ENCODE measurements at places on chromosomes 6 and 20.

GRCh38 chr20:10061641-10062040 lies 26.9 kb downstream of the ANKEF1 start:
- DNase-seq = no peak

- no peak for DNase-seq
These were observed 7.0 kb downstream of the KAT14 start for GRCh38 chr20:18144541-18145099.

DNA sequence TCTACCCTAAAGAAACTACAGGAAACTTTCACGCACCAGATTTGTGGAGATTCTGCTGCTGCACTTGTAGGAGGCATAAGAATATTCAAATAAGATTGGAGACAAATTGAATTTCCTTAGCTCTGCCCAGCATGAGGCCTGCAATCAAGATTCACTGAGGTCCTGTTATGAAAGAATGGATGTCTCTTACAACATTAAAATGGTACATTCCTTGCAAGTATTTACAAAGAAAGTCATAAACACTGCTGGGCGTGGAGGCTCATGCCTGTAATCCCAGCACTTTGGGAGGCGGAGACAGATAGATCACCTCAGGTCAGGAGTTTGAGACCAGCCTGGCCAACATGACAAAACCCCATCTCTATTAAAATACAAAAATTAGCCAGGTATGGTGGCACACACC lies 74.0 kb upstream of the MAP3K4 start:
- no peak for DNase-seq

GRCh38 chr20:41340327-41341055 lies at the start of gene LPIN3:
LPIN3 (plus strand) TSS chr20:41340821; CDS start chr20:41345804, 4,983 bp downstream.
- DNase-seq = peak; percentile 87

DNA sequence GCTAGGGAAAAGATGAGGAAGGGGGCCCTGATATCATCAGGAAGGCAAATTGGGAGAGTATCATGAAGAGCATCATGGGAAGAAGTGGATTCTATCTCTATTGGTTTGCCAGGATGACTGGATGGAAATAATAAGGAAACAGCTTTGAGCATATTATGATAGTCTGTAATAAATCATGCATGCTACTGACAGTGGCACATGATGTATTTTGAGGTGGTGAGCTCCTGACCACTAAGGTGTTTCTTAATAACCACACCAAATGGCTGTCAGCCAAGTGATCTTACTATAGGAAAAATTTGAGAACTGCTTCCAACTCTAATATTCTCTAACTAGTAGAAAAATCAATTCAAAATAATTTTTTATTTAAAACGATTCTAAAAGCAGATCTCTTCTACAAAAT lies 548.4 kb upstream of the JAG1 start:
- no peak for DNase-seq

DNA sequence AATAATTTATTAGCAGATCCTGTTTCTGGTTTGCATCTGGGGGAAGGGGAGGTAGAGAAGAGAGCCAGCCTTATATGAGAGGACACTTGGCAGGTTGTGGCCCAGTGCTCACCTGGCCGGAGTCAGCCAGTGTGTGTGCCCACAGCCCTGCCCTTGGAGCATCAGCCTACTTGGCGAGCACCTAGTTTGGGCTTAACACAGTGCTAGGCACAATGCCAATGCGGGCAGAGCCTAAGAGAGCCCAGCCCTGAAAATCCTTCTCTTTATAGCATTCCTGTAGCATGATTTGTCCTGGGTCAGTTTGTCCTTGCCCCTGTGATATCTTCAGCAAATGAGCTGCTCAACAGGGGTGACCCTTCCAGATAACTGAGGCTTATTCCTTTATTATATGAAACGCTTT lies 73.0 kb downstream of the SLX4IP start:
- no peak for DNase-seq

GRCh38 chr6:148934539-148934938 lies 187.7 kb downstream of the UST start:
- DNase-seq = peak; percentile 83

GRCh38 chr20:63179687-63180568 lies 36.0 kb downstream of the YTHDF1 start:
- DNase-seq = no peak

DNA sequence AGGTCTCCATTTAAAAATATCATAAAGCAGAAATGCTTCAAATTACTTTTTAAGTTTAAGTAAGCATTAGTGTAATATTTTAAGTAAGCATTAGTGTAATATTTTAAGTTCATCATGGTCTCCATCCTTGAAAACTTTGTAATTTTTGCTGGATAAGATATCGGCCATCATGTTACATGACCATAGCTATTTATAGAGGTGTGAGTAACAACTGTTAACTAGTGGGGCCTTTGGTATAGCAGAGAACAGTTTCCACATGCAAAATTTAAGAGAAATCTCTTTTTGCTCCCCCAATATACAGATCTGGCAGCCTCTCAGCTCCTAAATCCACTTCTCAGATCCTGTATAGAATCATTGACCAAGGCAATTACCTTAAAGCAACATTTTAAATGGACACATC lies 468 bp downstream of the TRDN start:
- DNase-seq = no peak

- DNase-seq = no peak
These were observed 7.7 kb downstream of the NKAIN2 start for GRCh38 chr6:123811378-123811777.

DNA sequence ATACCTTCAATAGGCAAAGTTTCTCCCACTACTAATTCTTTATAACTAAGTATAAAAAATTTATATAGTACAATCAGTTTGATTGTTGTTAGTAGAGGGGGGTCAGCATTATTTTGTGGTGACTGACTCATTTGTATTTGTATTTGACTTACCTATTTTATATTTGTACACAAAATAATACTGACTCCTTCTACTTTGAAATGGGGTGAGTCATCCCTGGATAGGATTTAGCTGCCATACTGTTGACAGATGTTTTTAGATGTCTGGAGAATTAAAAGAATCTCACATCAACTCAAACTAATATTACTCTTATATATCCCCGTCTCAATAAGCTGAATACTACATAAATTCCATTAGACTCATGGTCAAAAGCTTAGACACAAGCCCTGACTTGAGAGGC lies 114.9 kb downstream of the FRK start:
- DNase-seq = no peak

GRCh38 chr6:21856844-21857243 lies 263.3 kb downstream of the SOX4 start:
- no peak for DNase-seq

DNA sequence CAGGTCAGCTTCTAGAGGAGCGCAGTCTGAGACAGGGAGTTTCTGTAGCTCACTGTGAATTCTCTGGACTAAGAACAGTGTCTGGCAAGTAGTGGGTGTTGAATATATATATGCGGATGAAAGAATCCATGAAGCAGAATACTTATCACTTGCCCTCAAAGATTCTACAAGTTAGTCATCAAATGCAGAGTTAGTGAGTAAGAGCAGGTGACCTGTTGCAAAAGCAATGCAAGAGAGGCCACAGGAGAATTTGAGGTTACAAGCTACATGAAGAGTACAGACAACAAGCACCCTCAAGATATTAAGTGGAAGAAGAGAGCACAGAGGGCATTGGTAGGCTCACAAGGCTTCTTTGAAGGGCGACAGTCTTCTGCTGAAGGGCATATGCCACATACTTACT lies 103.4 kb upstream of the BTBD3 start:
- no peak for DNase-seq

- DNase-seq = no peak
These were observed 17.9 kb upstream of the THEMIS start for GRCh38 chr6:127918506-127919427.

- no peak for DNase-seq
These were observed 72.4 kb downstream of the SHLD1 start for GRCh38 chr20:5822569-5822968.

GRCh38 chr6:141088171-141088570 lies 1044.6 kb upstream of the GJE1 start:
- peak; percentile 36 for DNase-seq

DNA sequence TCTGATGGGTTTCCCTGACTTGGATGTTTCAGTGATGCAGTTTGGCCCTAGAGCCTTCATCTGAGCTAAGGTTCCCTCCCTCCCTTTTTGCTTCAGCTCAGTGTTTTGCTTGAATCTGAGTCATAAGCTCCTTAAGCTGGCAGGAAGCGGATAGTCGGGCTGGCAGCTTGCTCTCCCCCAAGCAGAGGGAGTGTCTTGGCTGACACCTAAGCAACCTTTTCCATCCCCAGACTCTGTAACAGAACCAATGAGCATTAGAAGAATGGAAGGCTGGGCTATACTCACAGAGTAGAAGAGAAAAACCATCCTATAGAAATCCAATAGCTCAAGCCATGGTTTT lies 98.3 kb downstream of the HAO1 start:
- DNase-seq = no peak

GRCh38 chr6:157615420-157615769 lies 207.7 kb upstream of the SNX9 start:
- peak; percentile 44 for DNase-seq

DNA sequence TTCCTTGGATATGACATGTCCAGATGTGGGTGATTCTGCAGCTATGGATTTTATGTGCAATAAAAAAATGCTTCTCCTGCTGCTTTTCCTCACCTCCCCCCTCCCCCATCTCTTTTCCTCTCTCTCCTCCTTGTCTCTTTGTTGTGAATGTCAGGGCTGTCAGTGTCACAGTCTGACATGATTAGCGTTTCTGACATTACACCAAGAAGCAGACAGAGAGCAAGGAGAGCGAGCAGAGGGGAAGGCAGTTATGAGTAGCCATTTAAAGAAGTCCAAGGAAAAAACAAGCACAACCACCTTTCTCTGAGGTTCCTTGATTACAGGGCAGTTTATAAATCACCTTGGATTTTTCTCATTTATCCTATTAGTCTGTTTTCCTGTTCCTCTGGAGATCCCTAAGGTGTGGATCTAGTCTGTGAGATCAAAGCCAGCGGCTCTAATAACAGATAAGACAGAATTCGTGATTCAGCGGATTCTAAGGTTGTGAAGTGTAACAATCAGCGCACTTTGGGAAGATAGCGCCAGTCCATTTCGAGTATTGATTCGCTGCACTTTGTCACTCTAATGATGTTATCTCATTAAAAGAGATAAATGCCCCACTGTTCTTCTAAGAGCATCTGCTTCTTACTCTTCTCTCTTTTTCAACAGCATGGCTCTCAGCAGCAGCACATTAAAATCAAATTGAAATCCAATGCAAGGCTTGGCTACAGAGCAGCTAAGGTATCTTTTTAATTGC lies 101.4 kb downstream of the BACH2 start:
- no peak for DNase-seq

GRCh38 chr6:165701564-165702354 lies 38.7 kb upstream of the PDE10A start:
- DNase-seq = no peak

DNA sequence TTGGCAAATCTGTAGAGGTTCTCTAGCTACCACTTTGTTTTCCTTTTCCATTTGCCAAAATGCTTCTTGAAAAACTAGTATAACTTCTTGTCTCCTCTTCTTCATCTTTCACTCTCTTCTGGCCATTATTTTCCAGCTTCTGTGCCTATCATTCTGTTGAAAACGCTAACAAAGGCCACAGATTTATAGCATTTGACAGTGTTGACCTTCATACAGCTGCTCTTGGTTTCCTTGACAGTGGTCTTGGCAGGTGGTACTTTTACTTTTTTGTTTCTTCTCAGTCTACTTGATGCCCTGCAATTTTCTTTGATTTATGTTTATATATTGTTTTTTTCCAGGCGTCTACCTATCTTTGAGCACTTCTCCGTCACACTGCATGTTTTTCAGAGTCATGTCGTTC lies 23.7 kb downstream of the TRMT11 start:
- no peak for DNase-seq

DNA sequence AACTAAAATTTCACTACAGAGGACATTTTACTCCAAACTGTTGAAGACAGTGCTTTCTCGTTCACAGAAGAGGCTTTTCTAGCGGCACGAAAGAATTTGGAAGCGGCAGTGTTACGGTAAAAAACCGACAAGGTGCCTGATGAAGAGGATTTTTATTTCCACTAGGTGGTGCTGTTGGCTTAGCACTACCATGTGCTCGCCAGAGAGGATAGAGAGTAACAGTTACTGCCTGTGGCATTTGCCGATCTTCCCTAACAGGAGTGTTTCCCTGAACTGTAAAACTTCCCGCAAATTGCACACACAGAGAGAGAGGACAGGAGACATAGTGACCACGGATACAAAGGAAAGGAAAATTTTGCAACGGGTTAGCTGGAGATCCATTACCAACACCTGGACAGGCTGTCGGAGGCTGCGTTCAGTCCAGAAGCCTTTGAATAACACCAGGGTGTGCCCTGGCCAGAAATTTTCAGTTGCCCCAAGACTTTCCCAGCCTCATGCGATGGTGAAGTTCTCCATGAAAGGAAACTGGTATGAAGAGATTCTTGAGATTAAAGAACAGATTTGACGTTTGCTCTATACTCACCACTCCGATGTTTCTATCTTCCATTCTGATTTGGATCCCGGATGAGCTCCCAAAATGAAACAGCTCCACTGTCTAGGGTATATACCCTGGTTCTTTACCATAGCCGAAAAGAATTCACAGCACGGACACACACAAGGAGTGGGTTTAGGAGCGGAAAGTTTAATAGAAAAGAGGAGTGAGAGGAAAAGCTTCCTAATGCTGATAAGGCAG lies 48.1 kb downstream of the HLA-DPB1 start:
- DNase-seq = no peak

- no peak for DNase-seq
These were observed 194.2 kb downstream of the KHDC1L start for GRCh38 chr6:73030791-73031782.

GRCh38 chr6:11950109-11950508 lies 62.0 kb upstream of the HIVEP1 start:
- DNase-seq = peak; percentile 66

- no peak for DNase-seq
These were observed 213.2 kb upstream of the MANEA start for GRCh38 chr6:95364016-95364604.

- DNase-seq = peak; percentile 9
These were observed 127.4 kb upstream of the RPS6KA2 start for GRCh38 chr6:166754218-166755030.

DNA sequence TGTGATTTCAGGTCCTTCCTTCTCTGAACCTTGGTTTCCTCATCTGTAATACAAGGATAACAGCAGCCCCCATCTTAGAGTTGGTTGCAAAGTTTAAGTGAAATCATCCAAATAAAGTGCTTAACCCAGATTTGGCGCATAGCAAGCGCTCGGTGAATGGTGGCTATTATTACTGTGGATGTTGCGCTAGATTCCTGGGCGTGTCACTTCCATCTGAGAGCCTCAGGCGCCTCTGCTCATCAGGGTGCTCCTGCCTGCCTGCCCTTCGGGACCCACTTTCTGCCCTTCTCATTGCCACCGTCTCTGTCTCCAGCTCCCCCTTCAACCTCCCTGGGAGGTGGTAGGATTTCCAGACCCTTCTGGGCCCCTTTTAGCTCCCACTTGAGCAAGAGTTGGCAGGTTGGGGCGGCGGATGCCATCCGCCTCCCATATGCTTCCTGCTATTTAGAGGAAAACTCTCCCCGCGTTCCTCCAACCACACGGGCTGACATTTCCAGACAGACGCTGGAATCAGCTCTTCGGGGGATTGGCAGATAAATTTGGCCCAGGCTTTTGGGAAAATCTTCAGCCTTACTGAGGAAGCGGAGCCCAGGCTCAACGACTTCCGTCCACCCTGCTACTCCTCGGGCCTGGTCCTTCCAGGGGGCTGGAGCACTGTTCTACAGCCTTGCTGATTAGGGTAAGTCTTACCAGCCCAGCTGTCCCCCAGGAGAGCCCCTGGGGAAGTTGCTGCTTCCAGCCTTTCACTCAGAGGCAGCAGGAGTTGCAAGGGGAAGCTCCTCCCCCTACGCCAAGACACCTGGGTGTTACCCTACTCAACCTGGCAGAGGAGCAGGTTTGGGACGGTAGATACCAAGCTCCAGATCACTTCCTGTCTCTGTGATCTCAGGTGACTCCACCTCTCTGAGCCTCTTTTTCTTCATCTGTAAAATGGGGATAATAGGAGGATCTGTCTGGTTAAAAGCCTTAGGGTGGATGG lies 71.5 kb downstream of the DLGAP4 start:
- DNase-seq = no peak

- DNase-seq = no peak
These were observed 67.8 kb downstream of the GFOD1 start for GRCh38 chr6:13419422-13420195.

All from lung (tissue), 17 donors.